ENCODE measurements at places on chromosomes 16 and 17. TPM values are rescaled to one million over a fixed set of nuclear protein-coding genes. Genes with fewer than 3 reads are reported as not detected.

Gene FZD2
- not detected for total RNA-seq

Gene RAMP2
- not detected for total RNA-seq

Gene SMIM36
- not detected for total RNA-seq

Gene KRTAP9-4
- not detected for total RNA-seq

Gene TUFM
- total RNA-seq, result 221 TPM

Gene CHST5
- not detected for total RNA-seq

Gene CCDC92B
- total RNA-seq, result not detected

Gene CNTNAP1
- 1.8 TPM for total RNA-seq

Data from activated CD4-positive, alpha-beta memory T cell treated with anti-CD3 and anti-CD28 coated beads for 36 hours (primary cell).